GM23248 (cell line): ENCODE measurements at places on chromosomes 3 and 15.

DNA sequence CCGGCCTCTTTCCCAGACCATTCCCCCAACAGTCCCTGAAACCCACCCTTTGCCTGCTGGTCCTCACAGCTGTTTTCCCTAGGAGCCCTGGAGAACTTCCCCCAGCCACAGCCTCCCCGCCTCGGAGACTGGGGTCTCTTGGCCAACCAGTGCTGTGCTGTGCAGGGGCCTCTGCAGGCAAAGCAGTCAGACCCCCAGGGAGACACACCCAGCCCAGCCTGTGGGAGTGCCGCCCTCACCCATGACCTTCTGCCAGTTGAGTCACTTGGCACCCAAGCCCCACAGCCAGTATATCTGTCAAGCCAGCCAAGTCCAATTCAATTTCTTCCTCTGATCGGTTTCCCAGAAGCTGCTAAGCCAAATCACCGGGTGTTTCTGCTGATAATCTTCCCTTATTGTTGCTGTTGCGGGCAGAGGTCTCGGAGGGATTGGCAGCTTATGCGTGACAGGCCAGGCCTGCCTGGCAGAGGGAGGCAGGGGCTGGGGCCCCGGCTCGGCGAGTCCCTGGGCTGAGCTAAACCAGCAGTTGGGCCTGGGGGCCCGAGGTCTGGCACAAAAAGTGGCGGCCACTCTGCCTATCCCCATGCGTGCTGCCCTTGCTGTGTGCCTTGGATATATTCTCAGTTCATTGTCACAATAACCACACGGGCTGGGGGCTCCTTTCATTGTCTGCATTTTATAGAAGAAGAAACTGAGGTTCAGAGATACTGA lies 65.6 kb upstream of the SLC6A1 start:
- DNase-seq: peak; percentile 45

DNA sequence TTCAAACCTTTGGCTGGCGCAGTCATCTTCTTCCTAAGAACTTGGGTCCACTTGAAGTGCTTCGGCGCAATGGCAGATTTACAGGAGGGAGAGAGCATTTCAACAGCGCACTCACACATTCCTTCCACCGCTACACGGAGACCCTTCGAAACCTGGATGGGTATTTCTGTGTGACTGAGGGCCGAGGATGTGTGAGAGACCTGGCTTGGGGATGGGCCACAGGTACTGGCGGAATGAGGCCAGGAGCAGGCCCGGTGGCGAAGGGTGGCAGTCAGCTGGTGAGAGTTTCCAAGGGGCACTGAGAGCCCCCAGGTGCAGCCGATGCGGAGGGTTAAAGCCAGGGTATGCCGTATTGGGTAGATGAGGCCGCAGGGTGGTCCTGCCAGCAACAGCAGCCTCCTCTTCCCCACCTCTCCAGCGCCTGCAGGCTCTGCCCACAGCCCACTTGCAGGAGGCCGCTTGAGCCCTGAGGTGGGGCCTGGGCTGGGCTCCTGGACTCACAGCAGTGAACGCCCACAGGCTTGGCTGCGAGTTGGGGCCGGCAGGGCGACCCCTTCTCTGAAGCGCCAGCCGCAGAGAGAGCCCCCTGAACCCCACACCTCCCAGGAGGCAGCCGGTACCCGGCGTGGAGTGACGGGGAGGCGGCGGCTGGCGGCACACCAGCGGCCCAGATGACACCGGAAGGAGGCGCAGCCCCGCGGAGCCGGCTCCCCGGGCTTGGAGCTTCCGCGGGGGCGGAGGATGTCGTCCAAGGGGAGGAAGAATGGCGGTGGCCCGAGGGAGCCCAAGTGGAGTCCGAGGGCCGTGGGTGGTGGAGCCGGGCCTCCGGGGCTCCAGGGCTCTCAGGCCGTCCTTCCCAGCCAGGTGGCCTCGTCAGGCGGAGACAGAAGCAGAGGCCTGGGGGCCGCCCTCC lies 166.5 kb downstream of the NSMCE3 start:
- DNase-seq: peak; percentile 65

GRCh38 chr3:38543586-38543985 lies 47.4 kb downstream of the EXOG start:
- no peak for DNase-seq

DNA sequence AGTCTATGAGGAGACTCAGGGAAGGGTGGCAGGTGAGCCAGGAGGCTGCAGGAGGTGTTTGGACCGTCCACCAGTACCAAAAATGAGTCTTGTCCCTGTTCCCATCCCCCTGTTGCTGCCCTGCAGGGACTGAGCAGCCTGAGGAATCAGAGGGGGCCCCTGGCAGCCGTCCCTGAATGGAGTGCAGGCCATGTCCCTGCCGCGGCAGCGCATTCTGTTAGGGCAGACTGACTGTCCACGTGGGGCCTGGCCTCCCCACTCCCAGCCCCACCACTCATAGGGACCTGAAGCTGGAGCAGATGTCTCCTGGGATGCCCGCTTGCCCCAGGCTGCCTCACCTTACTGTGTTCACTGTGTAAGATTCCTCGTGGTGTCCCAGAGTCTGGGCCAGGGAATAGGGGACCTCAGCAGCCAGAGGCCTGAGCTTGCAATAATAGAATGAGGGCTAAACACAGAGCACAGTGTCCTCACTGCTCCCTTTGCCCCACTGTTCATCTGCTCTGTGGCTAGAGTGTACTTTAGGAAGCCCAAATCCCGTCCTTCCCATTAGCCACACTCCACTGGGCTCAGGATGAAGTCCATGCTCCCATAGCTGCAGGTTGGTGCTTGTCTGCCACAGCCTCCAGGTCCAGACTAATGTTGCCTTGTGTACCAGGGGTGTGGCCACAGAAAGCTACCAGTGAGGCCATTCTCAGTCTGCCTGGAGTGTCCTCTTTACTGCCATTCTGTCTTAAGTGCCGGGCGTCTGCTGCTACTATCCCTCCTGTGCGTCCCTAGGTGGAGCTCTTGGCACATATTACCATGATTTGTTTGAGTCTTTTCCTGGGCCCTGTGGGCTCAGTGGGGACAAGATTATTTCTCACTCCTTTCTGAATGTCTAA lies 63.2 kb downstream of the HCN4 start:
- DNase-seq: peak; percentile 77

DNA sequence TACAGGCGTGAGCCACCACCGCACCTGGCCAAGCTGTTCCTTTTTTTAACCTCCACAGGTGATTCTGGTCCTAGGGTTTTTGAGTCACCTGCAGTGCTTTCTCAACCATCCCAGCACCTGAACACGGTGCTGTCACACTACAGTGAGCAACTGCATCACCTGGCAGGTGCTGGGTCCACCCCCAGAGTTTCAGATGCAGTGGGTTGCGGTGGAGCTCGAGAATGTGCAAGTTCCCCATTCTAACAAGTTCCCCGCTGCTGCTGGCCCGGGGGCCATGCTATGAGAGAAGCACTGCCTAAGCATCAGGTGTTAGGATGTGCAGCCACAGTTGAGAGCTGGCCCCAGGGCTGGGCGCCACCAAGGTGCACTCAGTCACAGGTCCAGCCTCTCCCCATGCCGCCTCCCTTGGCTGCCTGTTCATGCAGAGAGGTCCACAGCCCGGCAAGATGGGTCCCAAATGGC lies 18.0 kb downstream of the ISG20 start:
- no peak for DNase-seq

GRCh38 chr3:73449774-73450173 lies 175.0 kb downstream of the PDZRN3 start:
- DNase-seq: no peak

DNA sequence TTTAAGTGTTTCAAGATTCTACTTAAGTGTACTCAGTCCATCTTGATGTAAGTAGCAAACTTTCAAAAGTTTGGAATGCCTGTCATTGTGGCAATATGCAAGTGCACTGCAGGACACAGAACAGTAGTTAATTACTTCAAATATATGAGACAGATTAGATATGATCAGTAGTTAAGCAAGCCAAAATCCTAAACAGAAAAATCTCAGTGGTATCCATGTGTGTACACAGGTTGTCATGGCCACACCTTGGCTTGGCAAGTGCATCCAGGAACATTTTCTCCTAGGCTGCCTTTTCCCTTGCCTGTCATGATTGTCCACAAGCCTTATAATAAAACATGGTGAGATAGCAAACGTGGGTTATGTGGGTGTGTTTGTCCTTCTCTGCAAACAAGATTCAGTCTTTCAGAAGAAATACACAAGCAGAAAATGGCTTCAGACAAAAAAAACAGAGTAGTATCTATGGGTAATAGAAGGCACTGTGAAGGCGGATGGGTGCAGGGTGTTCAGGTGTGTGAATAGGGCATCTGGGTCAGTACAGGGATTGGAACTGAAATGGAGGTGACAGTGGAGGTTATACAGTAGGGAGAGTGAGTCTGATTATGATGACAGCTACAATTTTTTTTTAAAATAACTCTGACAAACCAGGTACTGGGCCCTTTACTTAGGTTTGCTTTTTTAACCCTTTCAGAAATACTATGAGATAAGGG lies 229.0 kb upstream of the LRIG1 start:
- no peak for DNase-seq
